ENCODE measurements at places on chromosomes 5 and 9.

DNA sequence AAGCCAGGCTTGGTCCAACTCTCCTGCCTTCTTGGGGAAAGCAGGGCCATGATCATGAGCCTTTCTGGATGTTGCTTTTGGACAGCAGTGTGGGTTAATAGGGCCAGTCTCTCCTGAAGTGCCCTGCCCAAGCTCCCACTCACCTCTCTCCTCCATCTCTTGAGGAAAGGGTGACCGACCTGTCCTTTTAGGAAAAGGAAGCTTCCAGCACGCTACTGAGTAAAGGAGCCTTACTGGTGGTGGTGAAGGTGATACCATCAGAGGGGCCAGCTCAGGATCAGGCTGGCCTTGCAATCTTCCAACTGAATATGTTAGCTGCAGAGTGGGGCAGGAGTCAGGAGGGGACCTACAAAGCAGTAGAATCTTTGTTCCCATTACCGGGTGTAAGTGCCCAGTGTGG lies 2.2 kb upstream of the RGS3 start:
- no peak for DNase-seq

- DNase-seq, result no peak
Measured at GRCh38 chr5:55191165-55191564, 18.2 kb upstream of the CDC20B start.

DNA sequence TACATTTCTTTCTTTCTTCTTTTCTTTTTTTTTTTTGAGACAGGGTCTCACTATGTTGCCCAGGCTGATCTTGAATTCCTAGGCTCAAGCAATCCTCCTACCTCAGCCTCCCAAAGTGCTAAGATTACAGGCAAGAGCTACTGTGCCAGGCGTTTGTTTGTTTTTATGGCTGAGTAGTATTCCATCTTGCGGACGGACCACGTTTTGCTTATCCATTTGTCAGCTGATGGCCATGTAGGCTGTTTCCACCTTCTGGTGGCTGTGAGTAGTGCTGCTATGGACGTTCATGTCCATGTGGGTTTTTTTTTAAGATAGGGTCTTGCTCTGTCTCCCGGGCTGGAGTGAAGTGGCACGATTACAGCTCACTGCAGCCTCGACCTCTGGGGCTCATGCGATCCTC lies 2.5 kb downstream of the DOK3 start:
- DNase-seq, result no peak

DNA sequence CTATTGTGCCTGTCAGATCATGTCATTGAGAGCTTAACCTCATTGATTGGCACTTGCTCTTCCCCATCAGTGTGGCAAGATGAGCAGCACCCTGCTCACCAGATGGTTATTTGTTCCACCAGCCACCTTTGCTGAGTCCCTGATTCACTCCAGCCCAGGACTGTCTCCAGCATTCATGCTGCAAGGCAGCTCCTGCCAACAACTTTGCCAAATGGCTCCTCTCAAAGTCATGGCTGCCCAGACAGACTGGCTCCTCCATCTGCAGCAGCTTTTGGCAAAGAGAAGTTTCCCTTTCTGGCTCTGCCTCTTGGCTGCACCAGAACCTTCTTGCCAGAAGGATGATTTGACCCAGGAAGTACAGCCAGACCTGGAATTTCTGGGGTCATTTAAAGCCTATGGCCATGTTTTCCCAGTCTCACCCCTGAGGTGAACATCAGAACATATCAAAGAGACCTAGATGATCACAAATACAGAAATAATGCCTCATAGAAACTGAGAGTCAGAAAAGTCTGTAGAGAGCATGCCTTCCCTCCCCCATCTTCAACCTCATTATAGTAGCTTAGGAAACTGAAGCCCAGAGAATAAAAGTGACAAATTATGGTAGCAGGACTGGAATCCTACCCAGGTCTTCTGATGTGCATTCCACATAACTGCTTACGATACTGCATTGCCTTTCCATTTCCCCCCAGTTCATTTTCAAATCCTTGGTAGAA lies 10.4 kb downstream of the PPP2R2B start:
- DNase-seq, result no peak

- no peak for DNase-seq
Measured at GRCh38 chr9:80376180-80376579, 804.4 kb downstream of the TLE4 start.

- DNase-seq, result no peak
Measured at GRCh38 chr5:80237243-80237642, 18.6 kb downstream of the SERINC5 start.

DNA sequence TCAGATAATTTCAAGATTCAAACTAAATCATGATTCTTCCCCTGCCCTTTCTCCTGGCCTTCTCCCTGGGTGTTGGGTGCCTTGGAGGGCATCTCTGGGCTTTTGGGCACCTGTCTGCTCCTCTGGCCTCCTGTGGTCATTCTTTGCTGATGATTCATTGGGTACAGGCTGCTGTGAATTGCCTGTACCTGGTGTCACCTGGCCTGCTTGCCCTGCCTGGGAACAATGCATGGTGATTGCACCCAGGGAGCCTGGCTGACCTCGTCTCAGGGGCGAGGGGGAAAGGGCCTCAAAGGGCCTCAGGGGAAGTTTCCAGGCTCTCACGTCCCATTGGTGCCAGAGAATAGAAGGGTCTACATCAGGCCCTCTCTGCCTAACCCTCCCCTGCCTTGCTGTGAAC lies 20.1 kb upstream of the CKMT2 start:
- DNase-seq, result no peak

Data from stimulated activated CD4-positive, alpha-beta T cell treated with anti-CD3 and anti-CD28 coated beads, Interleukin-15, amount 100 ng/mL, for 48 hours (primary cell).